Activated CD8-positive, alpha-beta memory T cell treated with anti-CD3 and anti-CD28 coated beads, Interleukin-2, amount 50 U/mL, for 48 hours (primary cell): ENCODE measurements at places on chromosomes 16 and 17.
A peak's percentile ranks its signal among the peaks of the same experiment; 100 is the strongest.

GRCh38 chr17:63838631-63839171 lies 3.8 kb downstream of the SMARCD2 start:
- no peak for DNase-seq

- DNase-seq, result peak; percentile 44
These were observed 2.4 kb upstream of the TBX21 start for GRCh38 chr17:47730681-47731080.

- DNase-seq, result no peak
These were observed 669.3 kb downstream of the WWOX start for GRCh38 chr16:78768718-78769117.

DNA sequence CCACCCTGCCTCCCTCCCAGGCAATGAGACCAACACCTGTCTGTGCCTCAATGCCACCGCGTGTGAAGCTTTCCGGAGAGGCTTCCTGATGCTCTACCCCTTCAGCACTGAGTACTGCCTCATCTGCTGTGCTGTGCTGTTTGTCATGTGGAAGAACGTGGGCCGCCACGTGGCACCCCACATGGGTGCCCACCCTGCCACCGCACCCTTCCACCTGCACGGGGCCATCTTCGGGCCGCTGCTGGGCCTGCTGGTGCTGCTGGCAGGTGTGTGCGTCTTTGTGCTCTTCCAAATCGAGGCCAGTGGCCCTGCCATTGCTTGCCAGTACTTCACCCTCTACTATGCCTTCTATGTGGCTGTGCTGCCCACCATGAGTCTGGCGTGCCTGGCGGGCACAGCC lies 10.9 kb downstream of the OTOP3 start:
- DNase-seq, result no peak

- no peak for DNase-seq
These were observed 69.1 kb upstream of the GSE1 start for GRCh38 chr16:85544016-85544415.

GRCh38 chr17:13065032-13065431 lies 47.2 kb upstream of the ELAC2 start:
- DNase-seq, result no peak

DNA sequence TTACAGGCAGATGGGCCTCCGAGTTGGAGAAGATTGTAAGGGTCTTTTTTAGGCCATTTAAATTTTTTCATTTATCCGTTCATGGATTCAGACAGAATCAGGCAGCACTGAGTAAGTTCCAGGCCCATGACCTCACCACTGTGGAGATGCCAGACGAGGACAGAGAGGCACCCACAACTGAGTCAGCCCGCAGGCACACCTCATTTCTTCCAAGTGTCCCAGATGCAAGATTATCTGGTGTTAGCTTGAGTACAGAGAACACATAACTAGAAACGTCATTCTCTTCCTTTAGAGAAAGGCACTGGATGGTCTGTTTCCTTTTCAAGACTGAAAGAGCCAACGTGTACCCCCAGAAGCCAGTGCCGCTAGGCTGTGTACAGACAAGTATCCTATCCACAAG lies 16.9 kb downstream of the CLEC16A start:
- DNase-seq, result no peak

DNA sequence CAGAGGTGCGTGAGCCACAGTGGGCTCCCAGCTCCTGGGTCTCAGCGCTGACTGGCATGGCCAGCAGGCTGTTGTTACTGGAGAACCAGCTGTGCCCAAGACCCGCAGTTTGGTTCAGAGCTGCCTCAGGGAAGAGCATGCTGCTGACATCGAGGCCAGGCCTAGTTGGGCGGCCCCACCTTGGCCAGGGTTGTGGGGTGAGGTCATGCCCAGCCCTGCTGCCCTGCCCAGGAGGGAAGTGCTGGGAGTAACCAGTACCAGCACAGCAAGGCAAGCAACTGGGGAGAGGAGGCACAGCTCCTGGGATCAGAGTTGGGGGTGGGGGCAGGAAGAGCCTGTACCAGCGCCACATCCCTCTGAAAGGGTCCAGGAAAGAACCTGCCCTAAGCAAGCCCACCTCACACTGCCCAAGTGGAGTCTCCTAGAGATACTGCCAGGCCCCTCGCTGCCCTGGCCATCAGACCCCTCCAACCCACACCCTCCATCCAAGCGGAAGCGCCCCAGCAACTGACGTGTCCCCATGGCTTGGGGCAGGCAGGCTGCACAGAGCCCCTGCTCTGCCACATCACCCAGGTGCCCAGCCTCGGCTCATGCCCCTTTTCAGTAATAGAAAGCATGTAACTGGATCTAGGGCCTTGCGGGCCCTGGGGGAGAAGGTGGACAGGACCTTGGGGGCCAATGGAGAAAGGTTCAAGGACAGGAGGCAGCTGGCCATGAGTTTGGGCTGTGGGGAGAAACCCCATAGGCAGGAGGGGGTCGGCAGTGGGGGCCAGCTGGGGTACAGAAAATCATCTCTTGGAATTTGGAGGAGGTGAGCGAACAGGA lies 990 bp downstream of the DOK4 start:
- DNase-seq, result no peak

GRCh38 chr17:63578027-63578768 lies 22.5 kb upstream of the TACO1 start:
- DNase-seq, result peak; percentile 26

- DNase-seq, result no peak
These were observed 9.6 kb upstream of the EIF1 start for GRCh38 chr17:41678907-41679739.

DNA sequence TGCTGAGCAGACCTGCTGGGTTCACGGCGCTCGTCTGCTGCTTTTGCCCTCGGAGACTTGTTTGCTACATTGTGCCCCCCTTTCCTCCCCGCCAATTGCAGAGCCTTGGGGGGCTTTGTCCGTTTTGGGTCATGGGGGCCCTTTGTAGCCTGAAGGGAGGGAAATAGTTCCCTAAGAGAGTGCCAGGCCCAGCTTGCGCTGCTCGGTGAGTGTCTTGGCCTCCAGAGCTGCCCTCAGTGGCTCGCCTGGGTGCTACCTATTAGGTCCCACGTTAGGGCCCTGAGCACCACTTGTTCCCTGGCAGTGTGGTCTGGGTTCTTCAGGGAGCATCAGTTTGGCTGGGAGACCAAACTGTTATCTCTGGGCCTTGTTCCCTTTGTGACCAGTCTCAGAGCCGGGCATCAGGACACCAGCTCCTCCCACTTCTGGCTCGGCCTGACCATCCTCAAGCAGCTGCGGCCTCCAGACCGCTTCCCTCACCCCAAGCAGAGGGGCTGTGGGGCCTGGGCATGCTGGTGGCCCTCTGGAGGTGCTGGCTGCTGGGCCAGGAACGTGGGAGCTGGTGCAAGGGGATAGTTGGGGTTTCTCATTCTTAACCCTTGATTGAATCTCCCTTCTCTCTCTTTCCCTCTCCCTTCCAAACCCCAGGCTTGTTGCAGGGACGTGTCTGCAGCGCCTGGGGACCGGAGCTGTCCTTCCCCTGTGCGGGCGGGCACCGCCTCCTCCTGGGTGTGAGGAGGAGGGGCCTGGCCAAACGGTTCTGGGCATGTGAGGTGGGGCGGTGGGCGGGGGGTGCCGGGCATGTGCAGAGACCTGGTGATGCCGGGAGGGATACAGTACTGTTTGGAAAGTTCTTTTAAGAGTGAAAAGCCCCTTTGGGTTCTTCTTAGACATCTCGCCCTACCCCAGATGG lies 16.0 kb upstream of the ITGB4 start:
- DNase-seq, result no peak
